ENCODE measurements at places on chromosomes 5 and 9.
A peak's percentile ranks its signal among the peaks of the same experiment; 100 is the strongest.

- DNase-seq: peak; percentile 68
These were observed 46.1 kb downstream of the PTTG1 start for GRCh38 chr5:160467555-160468362.

GRCh38 chr9:108003526-108003925, 514.0 kb upstream of the KLF4 start:
- DNase-seq: no peak

DNA sequence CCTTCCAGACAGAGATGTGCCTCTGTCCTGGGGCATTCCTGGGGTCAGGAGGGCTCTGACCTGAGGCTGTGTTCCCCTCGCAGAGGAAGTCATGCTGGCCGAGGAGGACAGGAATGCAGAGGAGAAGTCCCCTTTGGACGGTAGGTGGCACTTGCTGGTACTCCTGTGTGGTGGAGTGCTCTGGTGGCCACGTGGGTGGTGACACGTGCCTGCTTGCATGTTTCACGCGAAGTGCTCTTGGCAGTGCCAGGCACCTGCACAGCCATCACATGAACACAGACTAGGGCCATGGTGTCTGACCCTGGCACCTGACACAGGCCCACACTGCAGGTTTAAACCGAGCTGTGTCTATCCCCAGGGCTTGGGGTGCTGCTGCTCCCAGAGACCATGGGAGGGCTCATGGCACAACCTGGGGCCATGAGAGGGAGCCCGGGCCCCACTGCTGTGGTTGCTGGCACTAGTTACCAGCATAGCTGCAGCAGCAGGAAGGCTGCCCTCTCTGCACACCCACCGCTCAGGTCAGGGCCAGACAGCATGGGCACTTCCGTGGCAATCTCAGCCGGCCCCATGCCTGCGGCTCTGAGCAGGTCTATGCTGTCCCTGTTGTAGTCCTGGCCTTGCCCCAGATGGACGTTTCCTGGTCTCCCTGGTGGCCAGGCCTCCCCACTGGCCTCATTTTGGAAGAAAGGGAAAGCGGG, 79.3 kb downstream of the CACNA1B start:
- DNase-seq: no peak

DNA sequence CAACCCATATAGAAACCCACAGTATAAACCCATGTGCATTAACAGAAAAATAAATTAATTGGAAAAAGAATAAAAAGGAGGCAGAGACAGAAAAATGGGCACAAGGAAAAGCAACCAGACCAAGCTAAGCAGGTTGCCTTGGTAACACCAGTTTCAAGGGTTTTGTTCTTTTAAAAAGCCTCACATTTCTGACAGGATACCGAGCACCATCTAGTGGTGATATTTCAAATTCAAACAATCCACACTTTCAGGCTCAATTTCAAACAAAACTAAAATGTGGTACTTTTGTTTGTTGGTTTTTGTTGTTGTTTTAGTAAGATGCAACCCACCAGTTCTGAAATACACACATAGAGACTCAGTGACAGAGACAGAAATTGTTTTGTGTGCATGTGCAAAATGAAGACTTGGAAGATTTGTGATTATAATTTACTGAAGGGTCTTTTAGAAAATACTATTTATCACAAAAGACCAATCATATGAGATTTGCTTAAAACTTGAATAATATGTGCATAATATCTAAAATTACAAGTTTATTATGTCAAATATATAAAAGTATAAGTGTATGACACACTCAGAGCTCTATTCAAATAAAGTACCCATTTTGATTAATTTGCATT, 318.2 kb downstream of the SLCO4C1 start:
- no peak for DNase-seq

DNA sequence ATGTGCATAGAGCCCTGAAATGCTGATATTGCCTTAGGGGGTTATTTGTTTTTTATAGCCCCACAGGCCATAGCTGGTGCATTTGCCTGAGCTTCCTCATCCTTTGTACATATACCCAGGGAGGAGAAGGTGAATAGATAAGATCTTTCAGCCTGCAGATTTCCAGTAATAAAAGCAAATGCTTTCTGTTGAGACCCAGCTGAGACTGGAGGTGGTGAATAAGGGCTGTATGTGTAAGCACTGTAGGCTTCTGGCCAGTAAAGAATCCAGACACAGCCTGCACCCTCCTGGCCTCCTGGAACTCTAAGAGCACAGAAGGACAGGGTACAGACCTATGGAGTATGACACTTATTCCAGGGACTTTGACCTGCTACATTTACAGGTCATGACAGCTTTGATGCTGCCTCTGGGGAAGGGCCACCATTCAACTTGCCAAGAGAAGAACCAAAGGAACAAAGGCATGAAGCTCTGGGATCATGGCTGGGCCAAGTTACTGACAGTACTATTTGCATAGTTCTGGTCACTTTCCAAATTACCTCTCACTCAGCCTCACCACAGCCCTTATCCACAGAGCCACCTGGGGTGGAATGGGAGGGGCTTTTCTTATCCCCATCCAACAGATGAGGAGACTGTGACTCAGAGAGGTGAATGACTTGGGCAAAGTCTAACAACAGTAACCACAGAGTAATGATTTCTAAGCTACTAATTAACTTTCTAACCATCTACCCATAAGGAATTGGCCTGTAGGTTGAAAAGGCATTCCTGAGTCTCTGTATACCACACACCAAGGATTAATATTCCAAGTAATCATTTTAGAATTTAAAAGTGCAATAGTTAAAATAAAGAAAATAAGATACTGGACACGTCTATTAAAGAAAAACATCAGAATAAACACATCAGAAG, 604.5 kb upstream of the KLF4 start:
- DNase-seq: no peak

- no peak for DNase-seq
These were observed 34.6 kb upstream of the PHF2 start for GRCh38 chr9:93541581-93542349.

GRCh38 chr5:13609504-13609903, 335.0 kb downstream of the DNAH5 start:
- no peak for DNase-seq

- no peak for DNase-seq
These were observed 27.0 kb downstream of the TRIM14 start for GRCh38 chr9:98091735-98092612.

GRCh38 chr5:104646416-104646815, 1083.8 kb upstream of the NUDT12 start:
- DNase-seq: no peak

DNA sequence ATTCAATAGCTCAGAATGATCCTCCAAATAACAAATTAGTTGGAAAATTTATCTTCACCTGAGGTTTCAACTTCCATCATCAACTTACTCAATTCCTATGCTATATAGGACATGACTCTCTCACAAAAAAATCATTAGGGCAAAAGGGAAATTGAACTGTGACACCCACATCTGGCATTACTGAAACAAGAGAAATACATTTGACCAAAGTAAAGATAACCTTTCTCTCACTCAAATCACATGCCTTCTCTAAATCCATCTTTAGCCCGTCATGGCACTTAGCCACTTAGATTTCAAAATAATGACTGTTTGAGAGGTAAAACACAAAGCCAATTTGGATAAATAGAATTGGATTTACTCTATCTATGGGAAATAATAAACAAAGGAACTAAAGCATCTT, 126.4 kb downstream of the ADAMTS6 start:
- DNase-seq: no peak

DNA sequence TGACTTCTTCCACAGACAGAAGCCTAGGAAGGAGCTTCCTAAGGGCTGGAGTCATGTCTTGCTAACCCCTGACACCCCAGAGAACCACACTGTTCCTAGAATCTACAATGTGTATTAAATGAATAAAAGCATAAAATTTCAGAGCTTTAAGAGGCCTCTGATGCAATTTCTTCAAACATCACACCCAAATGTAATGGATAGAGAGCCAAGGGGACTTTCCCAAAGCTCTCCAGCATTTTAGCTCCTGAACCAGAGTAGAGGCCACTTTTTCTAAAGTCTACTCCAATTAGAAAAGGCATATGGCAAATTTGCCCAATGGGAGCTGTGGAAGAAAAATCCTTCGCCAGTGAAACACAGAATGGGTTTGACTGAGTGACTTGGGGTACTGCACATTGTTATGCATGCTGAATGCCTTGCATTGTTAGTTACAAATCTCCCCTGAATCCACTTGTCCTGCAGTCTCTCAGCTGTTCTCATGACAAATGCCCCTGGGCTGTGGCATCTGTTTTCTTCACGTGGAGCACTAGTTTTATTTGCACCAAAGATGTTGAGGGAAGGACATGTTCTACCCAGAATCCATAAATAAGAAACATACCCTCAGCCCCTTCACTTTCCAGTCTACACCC, 334.0 kb downstream of the ASTN2 start:
- no peak for DNase-seq

GRCh38 chr5:90590-91547, 1.1 kb upstream of the PLEKHG4B start:
- DNase-seq: no peak

DNA sequence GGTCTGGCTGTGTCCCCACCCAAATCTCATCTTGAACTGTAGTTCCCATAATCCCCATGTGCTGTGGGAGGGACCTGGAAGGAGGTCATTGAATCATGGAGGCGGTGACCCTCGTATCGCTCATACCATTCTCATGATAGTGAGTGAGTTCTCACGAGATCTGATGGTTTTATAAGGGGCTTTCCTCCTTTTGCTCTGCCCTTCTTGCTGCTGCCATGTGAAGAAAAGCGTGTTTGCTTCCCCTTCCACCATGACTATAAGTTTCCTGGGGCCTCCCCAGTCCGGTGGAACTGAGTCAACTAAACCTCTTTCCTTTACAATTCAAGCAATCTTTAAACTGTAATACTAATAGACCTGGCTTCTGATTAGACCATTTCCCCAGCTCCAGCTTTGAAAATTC, 92.2 kb upstream of the SARDH start:
- no peak for DNase-seq

GRCh38 chr5:43290726-43291125, 22.5 kb downstream of the HMGCS1 start:
- no peak for DNase-seq

DNA sequence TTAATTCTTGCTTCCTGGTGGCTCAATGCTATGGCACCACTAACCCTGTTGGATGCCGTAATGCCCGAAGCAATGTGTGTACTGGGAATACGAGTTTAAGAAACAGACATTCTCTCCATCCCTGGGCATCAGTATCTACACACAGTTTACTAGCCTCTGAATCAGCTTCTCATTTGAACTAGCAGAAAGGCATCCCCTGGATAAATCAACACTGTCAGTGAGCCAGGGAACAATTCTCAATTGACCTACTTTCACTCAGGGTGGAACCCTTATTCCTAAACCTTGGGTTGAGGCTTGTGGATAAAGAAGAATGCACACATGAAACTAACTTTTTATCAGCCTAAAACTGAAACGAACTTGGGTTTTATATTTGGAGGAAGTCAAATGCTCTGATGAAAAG, 331.0 kb downstream of the GADD45G start:
- DNase-seq: no peak

- DNase-seq: no peak
These were observed 5.2 kb upstream of the ZDHHC11 start for GRCh38 chr5:855771-856530.

DNA sequence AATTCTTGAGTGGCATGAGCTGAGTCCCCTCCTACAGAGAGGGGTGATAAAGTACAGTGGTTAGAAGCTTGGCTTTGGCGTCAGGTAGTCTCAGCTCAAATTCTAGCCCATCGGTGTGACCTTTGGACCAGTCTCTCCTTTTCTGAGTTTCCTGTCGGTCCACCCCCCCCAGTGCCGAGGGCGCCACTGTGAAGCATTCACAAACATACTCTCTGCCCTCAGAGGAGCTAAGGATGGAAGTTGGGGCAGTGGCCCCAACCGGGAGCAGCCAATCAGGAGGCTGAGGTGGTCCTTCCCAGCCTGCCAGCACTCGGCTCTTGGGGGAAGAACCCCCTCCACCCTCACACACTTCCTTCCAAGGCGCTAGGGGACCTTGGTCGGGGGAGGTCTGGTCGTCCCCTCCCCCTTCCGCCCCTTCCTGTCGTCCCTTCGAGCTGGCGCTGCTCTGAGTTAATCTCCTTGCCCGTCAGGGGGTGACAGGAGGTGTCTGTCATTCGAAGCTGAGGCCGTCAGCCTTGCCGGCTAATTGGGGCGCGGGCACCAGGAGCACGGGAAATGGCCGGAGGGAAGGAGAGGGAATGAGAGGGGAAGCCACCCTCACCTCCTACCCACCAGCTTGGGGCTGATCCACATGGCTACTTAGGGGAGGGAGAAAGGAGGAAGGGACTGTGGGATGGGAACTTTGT, 53.0 kb downstream of the CXXC5 start:
- DNase-seq: no peak

GRCh38 chr9:73162987-73163768, 11.5 kb downstream of the ANXA1 start:
- no peak for DNase-seq

GRCh38 chr9:134545543-134546245, 95.9 kb upstream of the COL5A1 start:
- no peak for DNase-seq

- DNase-seq: no peak
These were observed 68.7 kb downstream of the RETREG1 start for GRCh38 chr5:16548115-16548514.

DNA sequence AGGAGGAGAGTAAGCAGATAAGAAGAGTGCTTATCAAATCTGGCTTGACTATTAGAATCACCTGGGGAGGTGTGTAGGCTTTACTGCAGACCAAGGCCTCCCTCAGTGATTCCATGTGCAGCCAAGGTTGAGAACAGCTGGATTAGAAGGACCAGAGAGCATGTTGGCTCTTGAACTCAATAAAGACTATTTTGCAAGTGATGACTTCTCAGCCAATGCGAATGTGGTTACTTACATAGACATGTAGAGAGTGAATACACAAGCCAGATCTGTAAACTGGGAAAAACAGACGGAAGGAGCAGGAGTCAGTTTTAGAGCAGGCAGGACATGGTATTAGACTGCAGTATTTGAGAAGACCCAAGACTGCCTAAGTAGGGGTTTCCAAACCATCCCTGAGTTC, 48.5 kb downstream of the MAMDC2 start:
- no peak for DNase-seq

DNA sequence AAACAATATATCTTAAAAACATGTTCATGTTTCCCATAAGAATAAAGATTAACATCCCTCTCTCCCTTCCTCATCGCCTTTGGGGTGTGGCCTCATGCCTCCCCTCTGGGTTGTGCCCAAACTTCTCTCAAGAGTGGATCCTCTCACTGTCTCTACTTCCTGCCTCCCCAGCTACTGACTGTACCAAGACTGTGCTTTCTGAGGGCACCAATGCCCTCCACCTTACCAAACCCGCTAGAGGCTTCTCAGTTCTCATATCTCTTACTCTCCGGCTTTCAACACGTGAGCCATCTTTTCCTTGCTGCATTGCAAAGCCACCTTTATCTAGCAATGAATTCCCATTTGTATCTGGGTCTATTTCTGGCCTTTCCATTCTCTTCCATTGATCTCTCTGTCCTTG, 34.4 kb upstream of the KCNIP1 start:
- DNase-seq: no peak

GRCh38 chr5:135993880-135994636, 34.7 kb upstream of the TGFBI start:
- no peak for DNase-seq

DNA sequence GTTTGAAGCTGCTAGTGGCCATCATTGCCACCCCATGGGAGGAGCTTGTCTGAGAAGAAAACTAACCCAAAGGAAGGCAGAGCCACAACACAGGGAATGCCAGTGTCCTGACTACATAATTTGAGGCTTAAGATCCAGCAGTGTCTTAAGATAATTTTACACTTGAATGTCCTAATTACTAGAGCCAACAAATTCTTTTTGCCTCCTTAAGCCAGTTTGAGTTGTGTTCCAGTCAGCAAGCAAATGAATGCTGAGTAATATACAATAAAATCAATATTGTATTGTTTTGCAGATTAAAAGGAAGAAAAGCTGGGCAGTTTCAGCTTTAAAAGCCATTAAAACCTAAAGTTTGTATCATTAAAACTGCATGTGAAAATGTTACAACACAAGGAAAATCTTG, 13.9 kb downstream of the HTR4 start:
- DNase-seq: no peak
